Left renal pelvis (tissue), 4 donors: ENCODE measurements at places on chromosomes 1 and 21. TPM values are rescaled to one million over a fixed set of nuclear protein-coding genes. Genes with fewer than 3 reads are reported as not detected.

DPH2 gene
- 15.6 TPM for polyA plus RNA-seq

CACHD1 gene
- polyA plus RNA-seq = 41.6 TPM

GRCh38 chr1:52060822-52061221 is 4.7 kb downstream of the BTF3L4 start:
- no peak for DNase-seq

DNA sequence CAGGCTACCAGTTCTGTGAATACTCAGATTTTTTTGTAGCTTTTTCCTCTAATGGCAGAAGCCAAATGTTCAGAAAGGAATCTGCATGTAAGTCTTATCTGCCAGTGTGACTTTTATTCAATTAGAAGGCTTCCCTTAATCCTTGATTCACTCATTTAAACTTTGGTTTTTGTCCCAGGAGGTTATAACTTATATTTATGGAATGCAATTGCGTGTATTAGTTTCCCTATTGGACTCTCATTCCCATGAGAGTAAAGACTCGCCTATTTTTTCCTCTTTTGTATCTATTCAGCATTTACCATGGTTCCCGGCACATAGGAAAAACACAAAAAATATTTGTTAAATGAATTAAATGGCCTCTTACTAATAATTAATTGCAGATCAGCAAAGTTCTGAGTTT is 3.5 kb downstream of the NTMT2 start:
- DNase-seq = no peak

ZBTB7B gene
- 11.9 TPM for polyA plus RNA-seq

DNA sequence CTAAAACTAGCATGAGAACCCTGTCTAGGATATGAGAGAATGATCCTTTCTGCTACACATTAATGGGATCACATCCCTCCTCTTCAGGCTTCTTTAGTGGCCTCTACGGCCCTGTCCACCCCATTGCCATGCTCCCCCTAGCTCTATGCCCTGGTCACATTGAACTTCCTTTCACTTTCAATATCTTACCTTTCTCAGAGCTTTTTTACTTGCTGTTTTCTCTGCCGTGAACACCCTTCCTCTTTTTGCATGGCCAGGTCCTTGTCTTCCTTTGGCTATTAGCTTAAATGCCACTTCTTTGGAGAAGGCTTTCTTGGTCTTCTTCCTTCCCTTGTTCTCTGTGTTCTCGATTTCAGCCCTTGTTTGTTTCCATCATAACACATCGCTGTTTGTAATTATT is 97.4 kb downstream of the GIPC2 start:
- DNase-seq = no peak

GRCh38 chr1:28395181-28395580 is 25.6 kb downstream of the PHACTR4 start:
- no peak for DNase-seq

S100A9 gene
- polyA plus RNA-seq = 7.2 TPM

GBP2 gene
- polyA plus RNA-seq = 1.5 TPM

DNA sequence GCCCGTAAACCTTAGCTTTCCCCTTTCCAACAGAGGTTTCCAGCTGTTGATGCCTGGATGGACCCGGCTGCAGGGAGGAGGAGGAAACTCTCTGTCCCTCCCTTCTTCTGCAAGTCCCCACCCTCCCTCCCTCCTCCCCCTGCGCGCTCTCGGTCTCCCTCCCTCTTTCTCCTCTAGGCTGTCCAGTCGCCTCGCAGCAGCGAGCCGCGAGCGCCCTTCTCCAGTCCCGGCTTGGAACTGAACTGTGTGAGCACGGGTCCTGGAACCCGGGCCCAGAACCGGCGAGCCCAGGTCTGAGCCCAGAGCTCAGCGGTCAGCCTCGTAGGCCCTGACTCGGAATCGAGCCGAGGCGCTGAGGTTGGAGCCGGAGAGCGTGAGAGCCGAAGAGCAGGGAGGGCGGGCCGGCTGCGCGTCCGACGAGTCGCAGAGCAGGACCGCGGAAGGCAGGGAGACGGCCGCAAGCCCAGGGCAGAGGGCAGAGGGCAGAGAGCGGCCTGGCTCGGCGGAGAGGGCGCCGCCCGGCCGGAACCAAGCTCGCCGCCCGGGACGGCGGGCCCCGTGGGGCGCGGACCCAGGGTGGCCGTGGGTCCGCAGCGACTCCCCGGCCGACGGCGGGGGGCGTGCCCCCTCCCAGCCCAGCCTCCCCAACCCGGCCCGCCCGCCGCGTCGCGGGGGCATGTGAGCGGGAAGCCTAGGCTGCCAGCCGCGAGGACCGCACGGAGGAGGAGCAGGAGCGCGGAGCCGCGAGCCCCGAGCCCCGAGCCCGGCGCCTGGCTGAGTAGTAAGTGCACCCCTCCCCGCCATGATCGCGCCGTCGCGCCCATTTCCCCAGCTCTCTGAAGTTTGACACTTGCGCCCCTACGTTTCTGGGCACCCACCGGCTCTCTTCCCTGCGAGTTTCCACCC is at the start of gene SOX13:
Gene SOX13 (plus strand): TSS at position 185 of the 906 bp plus-strand sequence. CDS start 39,801 bp downstream, outside the sequence.
- DNase-seq = peak; percentile 85

UBE2Q1 gene
- polyA plus RNA-seq = 118 TPM

DNA sequence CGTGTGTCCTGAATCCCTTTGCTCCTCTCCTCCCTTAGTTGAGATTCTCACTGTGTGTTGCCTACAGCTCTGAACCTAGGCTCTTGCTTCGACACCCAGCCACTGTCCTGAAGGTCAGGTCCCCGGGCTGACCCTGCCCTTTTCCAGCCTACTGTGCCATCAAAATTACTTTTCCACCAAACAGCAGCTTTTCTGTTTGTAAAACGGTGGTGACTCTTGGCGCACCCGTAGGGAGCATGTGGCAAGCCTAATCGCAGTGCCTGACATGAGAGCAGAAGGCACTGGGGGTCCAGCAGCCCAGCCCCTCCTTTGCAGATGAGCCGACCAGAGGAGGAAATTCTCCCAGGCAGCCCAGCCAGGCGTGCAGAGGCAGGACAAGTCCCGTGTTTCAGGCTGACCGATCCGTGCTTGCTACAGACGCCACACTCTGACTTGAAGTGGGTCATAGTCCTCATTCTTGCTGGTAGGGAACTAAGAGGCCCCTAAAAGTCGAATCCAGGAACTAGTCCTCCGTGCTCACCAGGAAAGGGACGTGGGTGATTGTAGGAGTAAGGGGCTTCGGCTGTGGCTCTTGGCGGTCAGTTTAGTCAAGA is 6.8 kb downstream of the GPR137B start:
- DNase-seq = peak; percentile 35

GRCh38 chr1:91148641-91149069 is 126.8 kb upstream of the ZNF644 start:
- DNase-seq = no peak

GFI1 gene
- 0.29 TPM for polyA plus RNA-seq

OR2T33 gene
- not detected for polyA plus RNA-seq

- no peak for DNase-seq
Measured at GRCh38 chr1:109722908-109723691, 11.0 kb downstream of the GSTM5 start.

- no peak for DNase-seq
Measured at GRCh38 chr1:25572107-25572506, 28.7 kb downstream of the LDLRAP1 start.

DNA sequence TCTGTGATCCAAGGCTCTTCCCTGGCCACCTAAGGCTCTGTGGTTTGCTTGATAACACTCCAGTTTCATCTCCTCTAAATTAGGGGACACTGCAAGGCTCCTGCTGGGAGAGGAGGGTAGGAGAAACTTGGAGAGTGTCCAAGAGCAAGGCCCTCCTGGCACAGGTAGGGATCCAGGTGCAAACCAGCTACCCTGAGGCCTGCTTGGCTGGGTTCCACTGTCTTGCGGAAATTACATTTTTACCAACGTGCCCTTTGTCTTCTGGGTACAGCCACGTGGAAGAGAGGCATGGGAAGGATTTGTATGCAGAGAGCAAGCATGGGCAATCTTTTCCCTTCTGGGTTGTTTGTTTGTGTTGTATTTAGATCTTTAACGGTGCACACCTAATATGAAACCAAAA is 132.5 kb downstream of the PRDM2 start:
- no peak for DNase-seq

OR6P1 gene
- polyA plus RNA-seq = not detected
